Activated naive CD4-positive, alpha-beta T cell treated with anti-CD3 and anti-CD28 coated beads, Interleukin-2, amount 10 ng/mL, durations not matched to agents 7 days and 5 days (primary cell): ENCODE measurements at places on chromosomes 16 and 17.
A peak's percentile ranks its signal among the peaks of the same experiment; 100 is the strongest.

GRCh38 chr17:71115669-71115972, 946.3 kb downstream of the KCNJ2 start:
- no peak for DNase-seq

DNA sequence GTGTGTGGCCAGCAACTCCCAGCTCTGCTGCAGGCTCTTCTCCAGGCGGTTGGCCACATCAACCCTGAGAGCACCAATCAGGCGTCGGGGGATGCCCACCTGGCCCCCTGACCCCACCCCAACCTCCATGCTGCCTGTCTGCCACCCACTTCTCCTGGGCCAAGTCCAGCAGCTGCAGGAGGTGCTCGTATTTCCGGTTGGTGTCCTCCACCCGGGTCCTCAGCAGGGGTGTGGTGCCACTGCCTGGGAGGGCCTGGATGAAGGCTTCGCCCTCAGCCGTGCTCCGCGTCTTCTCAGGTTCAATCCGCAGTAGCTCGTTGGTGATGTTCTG, 44.6 kb downstream of the UBN1 start:
- no peak for DNase-seq

- DNase-seq = no peak
Measured at GRCh38 chr16:53126390-53126789, 71.6 kb downstream of the CHD9 start.

DNA sequence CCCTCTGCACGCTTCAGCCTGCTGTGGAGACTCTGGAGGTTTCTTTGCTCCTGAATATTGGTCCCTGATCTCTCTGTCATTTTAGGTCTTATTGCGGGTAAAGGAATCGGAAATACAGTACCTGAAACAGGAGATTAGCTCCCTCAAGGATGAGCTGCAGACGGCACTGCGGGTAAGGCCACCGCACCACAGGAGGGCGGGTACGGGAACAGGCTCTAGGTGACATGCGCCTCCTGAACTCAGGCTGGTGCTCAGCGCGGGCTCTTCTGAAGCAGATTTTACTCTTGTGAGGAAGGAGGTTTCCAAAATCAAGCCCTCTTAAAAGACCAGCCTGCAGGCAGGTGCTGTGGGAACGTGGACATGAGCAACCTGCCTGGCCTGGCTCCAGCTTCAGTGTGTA, 29.8 kb downstream of the PLD6 start:
- DNase-seq = peak; percentile 66

- no peak for DNase-seq
Measured at GRCh38 chr17:75078284-75079022, 9.3 kb upstream of the SLC16A5 start.

DNA sequence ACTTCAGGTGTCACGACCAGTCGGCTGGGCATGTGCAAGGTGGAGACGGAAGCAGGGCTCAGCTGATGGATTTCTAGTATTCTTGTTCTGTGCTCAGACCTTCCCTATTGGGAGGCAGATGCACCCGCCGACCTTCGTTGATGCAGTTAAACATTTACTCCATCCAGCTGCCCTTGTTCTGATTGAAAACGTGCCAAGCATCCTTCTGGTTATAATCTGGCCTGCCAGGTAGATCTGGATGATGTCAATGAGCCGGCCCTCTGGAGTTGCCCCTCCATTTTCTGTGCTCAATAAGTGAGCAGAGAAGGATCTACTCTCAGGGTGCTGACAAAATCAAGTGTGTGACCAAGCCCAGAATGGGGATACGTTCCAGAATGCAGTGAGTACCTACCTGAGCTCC, 38.3 kb downstream of the CCDC182 start:
- no peak for DNase-seq

DNA sequence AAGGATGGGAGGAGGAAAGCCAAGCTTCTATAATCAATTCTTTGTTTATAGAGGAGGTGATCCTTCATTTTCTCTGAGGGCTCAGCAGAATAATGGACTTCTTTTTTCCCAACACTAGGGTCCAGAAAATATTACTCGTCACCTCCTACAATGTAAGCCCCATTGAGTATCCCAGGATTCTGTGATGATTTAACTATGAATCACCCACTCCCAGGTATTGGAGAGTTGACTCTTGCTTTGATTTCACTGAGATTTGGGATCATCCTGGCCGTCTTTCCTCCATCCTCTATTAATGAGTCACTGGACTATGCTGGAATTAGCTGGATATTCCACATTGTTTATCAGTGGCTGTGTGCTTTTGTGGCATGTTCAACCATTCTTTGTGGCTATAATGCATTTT, 452.0 kb downstream of the NPIPA7 start:
- no peak for DNase-seq
